ENCODE measurements at places on chromosomes 7 and 10.

DNA sequence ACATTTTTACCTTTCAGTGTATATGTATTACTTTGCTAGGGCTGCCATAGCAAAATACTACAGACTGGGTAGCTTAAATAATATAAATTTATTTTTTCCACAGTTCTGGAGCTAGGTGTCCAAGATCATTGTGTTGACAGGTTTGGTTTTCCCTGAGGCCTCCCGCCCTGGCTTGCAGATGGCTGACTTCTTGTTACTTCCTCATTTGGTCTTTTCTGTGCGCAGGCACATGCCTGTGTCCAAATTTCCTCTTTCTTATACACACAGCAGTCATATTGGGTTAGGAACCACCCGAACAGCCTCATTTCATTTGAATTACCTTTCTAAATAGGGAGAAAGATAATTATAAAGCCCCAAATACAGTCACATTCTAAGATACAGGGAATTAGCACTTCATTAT lies 521.6 kb upstream of the SORCS1 start:
- DNase-seq, result no peak

- no peak for DNase-seq
Observed at GRCh38 chr7:2138146-2138765, 94.5 kb downstream of the MAD1L1 start.

DNA sequence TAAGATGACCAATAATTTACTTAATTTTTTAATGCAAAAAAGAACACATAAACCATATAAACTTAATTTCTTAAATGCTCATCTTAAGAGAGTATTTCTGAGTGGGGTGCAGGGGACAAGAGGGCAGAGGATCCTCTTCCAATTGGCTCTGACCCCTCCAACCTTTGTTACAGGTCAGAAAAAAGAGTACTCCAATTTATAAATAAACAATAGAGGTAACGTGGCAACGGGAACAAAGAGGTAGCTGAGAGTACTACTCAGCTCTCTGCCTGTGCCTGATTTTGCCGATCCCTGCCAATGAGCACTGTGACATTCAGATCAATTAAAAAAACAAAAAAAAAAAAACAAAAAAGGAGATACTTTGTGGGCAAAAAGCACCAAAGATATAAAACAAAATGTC lies 307.9 kb downstream of the PARD3 start:
- no peak for DNase-seq

DNA sequence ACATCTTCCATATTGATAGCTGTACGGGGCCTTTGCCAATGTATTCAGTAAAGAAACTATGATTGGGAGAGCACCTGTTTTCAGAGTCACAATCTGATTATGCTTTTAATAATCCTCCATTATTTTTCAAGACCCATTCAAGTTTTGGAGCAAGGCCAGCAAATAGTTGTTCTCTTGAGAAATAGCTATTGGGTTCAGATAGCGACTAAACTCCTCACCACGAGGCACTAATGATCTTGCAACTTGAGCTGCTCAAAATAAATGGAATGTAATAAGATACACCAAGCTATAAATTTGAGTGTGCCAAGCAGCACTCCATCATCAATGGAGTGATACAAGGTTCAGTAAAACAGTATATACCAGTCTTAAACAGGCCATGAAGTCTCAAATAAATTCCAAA lies 7.4 kb upstream of the MALRD1 start:
- DNase-seq, result no peak

DNA sequence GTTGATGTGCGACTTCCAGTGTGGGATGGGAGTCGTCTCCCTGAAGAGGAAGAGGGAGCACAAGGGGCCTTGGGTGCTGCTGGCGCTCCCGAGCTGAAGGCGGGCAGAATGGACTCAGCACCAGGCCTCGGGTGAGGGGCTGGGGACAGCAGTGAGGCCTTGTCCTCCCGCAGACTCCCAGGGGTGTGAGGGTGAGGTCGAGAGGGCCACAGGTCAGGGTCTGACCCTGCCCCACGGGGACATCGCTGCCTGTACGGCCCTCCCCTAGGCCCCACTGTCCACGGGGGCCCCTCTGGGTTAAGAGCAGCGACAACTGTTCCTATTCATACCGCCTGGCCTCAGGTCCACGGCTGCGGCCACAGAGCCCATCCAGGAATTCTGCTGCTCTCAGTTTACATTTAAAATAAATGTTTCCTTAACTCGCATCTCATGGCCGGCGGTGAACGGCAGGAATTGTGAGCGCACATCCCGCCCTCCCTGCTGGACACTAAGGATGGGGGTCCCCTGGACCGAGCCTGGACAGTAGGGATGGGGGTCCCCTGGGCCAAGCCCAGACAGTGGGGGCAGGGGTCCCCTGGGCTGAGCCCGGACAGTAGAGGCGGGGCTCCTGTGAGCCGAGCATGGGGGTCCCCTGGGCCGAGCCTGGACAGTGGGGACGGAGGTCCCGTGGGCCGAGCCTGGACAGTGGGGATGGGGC lies 61.7 kb downstream of the PDGFA start:
- DNase-seq, result no peak

GRCh38 chr7:4265676-4266075 lies 416.4 kb upstream of the FOXK1 start:
- DNase-seq, result no peak

GRCh38 chr7:37944737-37945054 lies 24.3 kb downstream of the EPDR1 start:
- DNase-seq, result no peak

GRCh38 chr7:27186668-27187474 lies 1.8 kb upstream of the HOXA11 start:
- DNase-seq, result no peak

- DNase-seq, result no peak
Observed at GRCh38 chr10:117470733-117471132, 71.8 kb upstream of the EMX2 start.

DNA sequence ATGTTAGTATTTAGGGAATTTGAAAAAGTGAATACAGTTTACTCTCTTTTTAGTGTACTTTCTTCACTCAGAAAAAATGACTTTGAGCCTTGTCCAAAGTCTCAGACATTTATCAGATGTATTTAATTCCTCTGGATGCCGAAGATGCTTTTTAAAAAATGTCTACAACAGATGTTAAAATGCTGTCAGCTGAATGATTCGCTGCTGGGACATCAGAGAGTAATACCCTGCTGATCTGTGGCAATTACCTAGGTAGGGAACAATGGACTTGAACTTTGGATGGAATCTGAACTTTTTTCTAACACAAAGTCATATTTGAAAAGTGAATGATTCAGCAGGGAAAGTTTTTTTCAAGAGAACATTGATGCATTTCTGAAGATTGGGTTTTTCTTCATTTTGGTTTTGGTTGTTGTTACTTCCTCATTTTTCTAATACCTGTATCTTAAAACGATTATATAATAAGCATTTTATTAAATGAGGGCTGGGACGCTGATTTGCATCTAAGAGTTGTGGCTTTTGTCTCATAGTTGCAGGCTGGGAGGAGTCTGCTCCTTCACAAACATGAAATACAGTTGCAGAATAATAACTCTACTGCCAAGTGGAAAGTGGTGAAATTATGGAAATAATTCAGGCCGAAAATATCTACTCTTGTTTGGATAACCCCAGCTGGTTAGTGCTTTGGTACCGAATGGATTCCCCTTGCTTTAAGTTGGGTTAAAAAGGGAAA lies 98.0 kb downstream of the SPAG6 start:
- no peak for DNase-seq

DNA sequence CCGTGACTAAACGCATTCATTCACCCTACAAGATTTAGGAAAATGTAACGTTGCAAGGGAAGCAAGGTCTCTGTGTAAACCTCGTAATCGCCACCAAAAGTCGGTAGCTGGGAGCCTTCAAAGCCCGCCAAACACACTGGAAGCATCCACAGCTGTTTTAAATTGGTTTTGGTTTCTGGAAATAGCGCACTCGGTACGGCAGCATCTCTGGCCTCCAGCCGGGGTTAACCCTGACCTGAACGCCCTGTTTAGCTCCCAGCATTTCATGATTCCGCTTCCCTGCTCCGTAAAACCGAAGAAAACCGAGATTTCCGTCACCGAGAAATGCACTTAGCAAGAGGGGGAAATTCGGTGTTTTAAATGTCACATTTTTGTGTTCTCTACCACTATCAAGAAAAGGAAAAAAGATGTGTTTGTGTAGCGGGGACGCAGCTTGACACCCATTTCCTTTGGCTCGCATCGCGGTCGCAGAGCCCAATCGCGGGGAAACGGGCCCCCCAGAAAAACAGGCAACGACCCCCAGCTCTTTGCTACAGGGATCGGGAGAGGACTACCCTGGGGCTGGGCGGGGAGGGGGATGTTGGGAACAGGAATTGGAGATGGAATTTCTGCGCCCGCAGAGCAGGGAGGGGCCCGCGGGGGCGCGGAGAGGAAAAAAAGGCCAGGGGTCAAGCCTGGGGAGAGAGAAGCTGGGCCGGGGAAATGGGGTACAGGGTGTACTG lies 646 bp downstream of the SGCE start:
- no peak for DNase-seq

- DNase-seq, result no peak
Observed at GRCh38 chr10:122352817-122353525, 21.5 kb upstream of the PLEKHA1 start.

DNA sequence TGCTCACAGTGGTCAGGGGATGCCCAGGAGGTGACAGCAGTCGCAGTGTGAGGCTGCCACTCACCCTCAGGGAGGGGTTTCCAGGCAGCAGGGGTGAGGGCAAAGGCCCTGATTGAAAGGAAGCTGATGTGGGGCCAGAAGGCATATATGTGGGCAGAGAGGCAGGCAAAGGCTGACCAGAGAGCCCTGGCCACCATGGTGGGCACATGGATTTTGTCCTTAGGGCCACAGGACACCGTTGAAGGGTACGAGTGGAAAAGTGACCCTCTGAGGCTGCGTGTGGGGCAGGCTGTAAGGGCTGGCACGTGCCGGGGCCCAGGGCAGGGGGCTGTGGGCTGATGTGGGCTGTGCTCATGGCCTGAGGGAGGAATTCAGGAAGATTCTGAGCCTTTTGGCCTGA lies 57.5 kb upstream of the ZNF32 start:
- DNase-seq, result no peak

GRCh38 chr7:27124096-27124901 lies 6.3 kb downstream of the HOXA4 start:
- DNase-seq, result no peak

GRCh38 chr10:131238669-131239280 lies 72.7 kb downstream of the TCERG1L start:
- no peak for DNase-seq

DNA sequence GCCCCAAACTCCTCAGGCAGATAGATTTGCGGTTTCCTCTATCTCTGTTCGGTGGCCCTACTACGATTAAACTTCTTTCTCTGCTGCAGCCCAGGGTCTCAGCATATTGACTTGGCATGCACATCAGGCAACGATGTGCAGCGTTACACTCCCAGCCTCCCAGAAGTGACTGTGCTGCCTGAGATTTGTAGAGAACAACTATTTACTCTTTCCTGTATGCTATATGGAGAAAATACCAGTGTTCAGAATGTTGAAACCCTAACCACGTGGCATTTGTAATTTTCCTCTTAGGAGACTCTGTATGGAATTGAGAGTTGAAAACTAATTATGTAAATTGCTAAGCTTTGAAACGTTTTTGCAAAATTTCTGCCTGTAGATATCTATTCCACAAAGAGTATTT lies 50.9 kb downstream of the GNAI1 start:
- no peak for DNase-seq

GRCh38 chr10:30774261-30774660 lies 144.7 kb upstream of the LYZL2 start:
- no peak for DNase-seq

DNA sequence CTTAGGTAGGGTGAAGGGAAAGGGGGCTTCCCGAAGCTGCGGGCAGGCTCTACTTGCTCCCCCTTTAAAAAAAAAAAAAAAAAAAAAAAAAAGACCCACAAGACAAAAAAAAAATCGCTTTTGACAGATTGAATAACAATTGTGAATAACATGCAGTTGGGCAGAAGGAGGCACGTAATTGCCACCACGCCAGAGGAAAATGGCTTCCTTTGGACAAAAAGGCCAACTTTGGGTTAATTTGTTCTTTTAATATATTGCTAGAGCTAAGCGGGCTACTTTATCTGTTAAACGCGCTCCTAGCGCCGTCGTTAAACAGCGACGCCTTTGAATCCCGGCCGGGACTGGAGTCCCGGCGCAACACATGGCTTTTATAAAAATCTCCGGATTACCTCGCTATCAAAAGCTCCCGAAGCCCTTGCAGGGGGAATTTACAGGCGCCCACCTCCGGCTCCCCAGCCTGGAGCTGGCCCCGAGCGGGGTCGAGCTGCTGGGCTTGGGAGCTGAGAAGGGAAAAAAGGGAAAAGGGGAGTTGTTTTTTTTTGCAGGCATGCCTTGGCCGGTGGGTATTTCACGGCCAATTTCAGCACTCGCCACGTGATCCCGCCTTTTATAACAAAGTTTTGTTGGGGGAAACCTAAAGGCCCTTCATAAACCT lies 1.2 kb downstream of the HOXA11 start:
- no peak for DNase-seq
